Activated CD4-positive, alpha-beta T cell treated with anti-CD3 and anti-CD28 coated beads, Interleukin-2, amount 50 U/mL, for 4 hours (primary cell): ENCODE measurements at places on chromosomes 2 and 18.

GRCh38 chr2:36430549-36430948 is 75.0 kb downstream of the CRIM1 start:
- DNase-seq: no peak

DNA sequence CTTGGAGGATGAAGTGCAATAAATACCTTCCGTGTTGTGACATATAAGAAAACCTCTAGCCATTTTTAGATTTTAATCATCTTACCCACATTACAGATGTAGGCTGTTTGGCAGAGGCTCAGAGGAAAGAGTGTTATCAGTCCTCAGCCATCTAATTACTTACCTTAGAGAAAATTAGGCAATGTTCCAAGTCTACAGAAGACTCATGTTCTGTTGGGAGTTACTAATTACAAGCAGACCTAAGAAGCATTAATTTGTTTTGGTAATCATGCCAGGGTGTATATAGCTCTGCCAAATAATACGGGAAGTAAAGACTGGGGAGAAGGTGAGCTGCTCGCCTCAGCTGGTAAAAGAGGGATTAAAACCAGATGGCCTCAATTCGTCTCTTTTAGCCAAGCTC is 125.8 kb upstream of the PGAP1 start:
- no peak for DNase-seq

DNA sequence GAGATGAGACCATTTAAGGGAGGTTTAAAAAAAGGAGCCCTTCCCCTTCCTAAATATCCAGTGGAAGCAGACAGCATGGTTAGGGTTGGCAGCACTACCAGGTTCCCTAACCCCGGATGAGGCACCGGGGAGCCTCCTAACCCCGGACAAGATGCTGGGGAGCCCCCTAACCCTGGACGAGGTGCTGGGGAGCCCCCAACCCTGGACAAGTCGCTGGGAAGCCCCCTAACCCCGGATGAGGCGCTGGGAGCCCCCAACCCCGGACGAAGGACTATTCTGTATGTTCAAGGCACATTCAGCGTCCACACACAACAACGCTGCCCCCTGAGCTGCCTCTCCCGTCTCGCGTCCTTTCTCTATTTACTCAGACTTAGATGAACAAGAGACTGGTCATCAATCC is 51.9 kb downstream of the ANKMY1 start:
- DNase-seq: no peak

- no peak for DNase-seq
These were observed 85.4 kb downstream of the FMNL2 start for GRCh38 chr2:152420363-152420762.

DNA sequence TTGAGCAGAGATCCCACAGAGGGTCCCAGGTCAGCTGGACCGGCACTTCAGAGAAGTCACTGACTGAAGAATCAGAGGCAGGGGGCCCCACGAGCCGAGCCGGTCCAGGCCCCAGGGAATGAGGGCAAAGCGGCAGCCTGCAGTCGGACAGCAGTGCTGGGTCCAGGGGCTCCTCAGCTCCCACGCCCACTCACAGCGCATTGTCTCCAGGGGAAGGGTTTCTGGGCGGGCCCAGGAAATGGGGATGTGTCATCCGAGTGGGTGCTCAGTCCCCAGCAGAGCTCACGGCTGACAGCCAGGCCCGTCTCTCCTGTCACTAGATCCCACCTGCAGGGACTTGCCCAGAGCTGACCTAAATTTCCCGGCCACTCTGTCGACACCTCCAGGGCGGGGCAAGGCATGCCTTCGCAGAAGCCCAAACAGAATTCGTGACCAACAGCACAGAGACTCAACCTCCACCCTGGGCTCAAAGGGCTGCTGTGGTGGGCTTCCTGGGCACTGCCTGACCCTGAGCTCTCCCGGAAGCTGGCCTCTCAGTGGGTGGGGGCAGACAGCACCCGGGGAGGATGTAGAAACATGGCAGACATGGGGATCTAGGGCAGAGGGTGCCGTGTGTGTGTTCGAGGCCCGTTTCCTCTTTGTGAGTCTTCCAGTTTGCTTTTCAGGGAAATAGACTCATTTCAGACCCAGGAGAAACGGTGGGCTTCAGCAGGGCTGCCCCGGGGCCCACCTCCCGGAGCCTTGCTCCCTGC is 42.1 kb upstream of the TAF1B start:
- DNase-seq: peak; percentile 71

- no peak for DNase-seq
These were observed 231.2 kb upstream of the FOSL2 start for GRCh38 chr2:28161466-28161865.

DNA sequence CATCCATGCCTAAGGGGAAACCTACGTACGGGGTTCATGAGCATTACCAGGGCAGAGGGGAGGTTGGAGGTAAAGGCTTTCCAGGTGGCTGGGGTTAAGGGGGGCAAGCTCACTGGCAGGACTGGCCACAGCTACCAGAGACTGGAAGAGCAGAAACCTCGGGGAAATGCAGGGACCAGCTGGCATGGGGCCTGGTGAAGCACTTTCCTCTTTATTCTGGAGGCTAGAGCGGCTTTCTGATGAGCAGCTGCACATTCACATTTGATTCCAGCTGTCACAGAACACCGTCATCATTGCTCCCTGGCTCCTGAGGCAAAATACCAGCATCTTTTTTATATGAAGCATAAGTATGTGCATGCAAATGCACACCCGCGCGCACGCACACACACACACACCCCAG is 28.7 kb upstream of the LRRC30 start:
- DNase-seq: no peak

DNA sequence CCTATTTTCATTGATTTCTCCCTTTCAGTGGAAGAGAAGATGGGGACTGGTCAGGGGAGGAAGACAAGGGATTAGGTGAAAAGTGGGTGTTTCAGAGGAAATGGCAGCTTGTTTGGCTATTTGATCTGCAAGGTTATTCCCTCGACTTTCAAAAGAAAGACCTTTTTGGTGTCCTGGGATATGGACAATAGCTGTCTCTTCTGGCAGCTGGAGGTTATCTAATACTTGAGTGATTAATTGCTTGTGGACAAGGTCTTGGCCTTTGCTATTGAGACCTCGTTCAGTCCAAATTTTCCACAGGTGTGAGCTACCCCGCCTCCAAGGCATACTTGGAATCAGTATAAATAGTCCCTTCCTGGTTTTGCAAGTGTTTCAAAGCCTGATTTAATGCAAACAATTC is 33.3 kb upstream of the TRAPPC8 start:
- DNase-seq: no peak

- DNase-seq: no peak
These were observed 547.0 kb upstream of the ACVR2A start for GRCh38 chr2:147297820-147298219.

DNA sequence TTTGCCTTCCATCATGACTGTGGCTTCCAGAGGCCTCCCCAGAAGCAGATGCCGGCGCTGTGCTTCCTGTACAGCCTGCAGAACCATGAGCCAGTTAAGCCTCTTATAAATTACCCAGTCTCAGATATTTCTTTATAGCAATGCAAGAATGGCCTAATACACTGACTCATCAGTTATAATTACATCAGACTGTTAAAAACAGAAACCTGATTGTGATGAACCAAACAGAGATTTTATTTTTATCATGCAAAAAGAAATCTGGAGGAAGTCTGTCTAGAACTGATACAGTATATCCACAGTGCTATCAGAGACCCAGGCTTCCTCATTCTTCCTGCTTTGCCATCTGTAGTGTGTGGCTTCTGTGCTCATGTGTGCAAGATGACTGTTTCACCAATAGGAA is 93.4 kb upstream of the MEX3C start:
- DNase-seq: no peak

GRCh38 chr2:210833403-210833802 is 277.0 kb downstream of the CPS1 start:
- no peak for DNase-seq

GRCh38 chr2:187575751-187576067 is 21.5 kb upstream of the TFPI start:
- no peak for DNase-seq

GRCh38 chr18:27497246-27497645 is 312.1 kb upstream of the CHST9 start:
- no peak for DNase-seq

DNA sequence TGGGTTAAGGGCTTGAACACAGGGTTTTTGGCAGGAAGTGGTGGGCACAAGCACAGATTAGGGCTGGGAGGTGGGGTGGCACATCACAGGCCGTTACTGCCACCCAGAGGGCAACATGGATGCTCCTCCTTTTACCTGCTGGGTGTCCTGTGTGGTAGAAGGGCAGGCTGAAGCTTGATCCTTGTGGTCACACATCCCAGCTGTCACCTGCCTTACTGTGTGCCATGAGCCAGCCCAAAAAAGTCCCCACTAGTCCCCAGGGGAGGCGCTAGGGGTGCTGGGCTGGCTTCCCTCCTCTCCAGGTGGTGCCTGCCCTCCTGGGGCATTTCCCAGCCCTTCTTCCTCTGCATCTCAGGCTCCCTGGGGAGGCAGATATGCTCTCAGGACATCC is 50.5 kb upstream of the ALPP start:
- DNase-seq: no peak

- DNase-seq: no peak
These were observed 174.7 kb downstream of the DNER start for GRCh38 chr2:229539628-229540027.

- DNase-seq: no peak
These were observed 175.9 kb downstream of the NRXN1 start for GRCh38 chr2:50856016-50856541.

DNA sequence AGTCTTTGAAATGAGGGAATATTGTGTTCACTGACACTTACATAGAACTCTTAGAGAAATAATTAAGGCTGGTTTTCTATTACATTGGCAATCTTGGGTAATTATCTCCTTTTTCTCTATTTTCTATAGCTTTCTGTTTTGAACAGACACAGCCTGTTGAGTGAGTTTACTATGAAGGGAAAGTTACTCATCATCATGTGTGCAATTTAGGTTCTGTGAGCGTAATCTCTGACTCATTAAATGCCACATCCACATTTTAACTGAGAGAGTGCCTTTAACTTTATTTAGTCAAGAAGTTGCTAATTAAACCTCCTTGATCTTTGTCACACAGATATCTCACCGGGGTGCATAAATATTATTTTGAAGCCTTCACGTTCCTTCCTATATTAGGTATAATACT is 174.0 kb upstream of the SLC8A1 start:
- no peak for DNase-seq

DNA sequence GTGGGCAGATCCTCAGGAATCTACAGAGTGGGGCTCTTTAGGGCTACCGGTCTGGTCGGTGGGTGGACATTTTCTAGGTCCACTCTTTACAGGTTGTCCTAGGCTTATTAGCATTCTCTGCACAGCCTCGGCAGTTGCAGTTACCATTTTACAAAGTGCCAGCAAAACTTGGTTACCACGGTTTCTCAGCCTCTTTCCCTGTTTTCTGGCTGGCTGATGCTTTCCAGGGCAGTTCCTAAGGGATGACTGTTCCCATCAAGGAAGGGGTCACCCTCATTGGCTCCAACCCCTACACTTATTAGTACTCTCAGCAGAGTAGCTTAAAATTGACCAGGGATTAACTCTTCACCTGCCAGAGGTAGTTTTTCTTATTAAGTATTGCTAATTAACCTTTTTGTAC is 2.0 kb upstream of the AQP4 start:
- no peak for DNase-seq

GRCh38 chr2:81576713-81577112 is 1272.2 kb upstream of the LRRTM1 start:
- no peak for DNase-seq

DNA sequence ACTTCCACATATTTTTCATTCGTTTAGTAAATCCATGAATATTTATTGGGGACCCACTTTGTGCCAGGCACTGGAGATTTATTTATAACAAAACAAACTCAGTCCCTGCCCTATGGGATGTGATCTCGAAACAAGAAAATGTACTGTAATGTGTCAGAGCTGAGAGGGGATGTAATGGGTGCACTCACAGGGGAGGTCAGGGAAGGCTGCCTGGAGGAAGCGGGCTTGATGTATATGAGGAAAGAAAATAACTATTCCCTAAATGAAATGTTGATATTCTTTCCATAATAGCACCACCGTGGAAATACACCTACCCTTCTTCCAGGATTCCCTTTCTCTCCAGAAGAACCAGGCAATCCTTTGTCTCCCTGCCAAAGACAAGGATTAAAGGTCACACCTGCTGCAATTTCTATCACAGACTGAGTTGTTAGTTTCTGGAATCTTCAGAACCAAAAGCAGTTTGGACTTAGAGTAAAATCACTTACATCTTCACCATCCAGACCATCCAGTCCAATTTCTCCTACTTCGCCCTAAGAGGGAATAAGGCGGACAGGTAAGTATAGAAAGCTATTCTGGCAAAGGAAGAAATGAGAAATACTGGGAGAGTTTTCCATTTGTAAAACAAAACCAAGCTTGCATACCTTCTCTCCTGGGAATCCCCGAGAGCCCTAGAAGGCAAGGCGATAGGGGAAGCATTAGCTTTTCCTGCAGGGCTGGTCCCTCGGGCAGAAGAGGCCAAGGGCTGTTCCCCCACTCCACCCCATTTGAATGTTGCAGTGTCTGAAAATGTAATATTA is 55.0 kb downstream of the COL6A3 start:
- DNase-seq: no peak

DNA sequence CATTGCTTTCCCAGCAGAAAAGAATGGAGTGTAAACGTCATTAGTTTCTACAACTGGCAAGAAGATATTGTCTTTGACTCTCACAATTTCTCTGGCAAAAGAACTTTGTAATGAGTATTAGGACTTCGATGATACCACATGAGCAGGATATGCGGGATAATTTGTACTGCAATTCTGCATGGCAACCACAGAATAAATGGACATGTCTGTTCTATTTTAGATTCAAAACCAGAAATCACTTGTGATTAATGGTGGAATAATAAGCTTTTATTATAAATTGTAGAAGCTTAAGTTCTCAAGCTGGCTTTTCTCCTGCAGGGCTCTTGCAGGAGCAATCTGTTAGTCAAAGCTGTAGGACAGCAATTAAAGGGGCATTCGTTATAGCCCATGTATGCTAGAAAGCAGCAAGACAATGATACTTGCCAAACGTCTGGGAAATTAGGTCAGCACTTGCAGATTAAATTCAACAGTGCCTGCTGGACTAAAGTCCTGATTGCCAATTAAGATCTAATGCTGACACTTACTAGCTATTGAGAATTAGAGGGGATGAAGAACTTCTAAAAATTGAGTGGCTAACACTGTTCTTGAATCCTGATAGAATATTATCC is 177.9 kb downstream of the PTH2R start:
- no peak for DNase-seq

DNA sequence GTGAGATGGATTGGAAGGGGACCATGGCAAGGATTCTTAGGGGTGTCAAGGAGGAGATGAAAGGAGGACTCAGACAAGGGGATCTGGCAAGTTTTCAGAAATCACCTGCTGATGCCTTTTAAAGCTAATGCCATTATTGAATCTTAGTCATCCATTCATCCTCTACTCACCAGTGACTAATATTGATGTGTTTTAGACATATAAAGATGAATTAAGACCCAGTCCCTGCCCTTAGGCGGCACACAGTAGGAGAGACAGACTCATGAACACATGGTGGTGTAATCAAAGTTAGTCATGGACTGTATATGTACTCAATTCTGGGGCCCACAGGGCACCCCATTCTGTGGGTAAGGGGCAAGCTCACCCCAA is 56.5 kb upstream of the ATL2 start:
- DNase-seq: no peak

DNA sequence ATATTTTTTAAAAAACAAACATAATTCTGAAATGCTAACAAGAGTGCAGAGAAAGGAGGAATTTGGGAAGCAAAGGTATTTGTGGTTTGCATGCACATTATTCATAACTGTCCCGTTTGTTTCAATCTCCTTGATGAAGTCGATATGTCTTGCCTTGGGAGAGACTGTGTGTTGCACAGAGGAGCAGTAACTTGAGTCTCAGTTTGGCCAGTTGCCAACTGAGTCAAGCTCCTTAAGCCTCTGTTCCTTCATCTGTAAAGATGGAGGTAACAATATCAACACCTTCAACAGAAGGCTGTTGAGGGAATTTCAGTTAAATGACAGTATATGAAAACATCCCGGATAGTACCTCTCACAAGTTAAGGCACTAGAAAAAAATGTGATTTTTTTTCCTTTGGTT is 226.2 kb downstream of the ASXL3 start:
- no peak for DNase-seq
